ENCODE measurements at places on chromosomes 5 and 9. TPM values are rescaled to one million over a fixed set of nuclear protein-coding genes. Genes with fewer than 3 reads are reported as not detected.
A peak's percentile ranks its signal among the peaks of the same experiment; 100 is the strongest.

GRCh38 chr5:22431840-22432239, 421.3 kb downstream of the CDH12 start:
- DNase-seq: no peak

- peak; percentile 25 for DNase-seq
Measured at GRCh38 chr5:43121913-43122484, 1.3 kb downstream of the ZNF131 start.

- no peak for DNase-seq
Measured at GRCh38 chr5:68618501-68618900, 402.9 kb downstream of the PIK3R1 start.

GRCh38 chr9:89543111-89543510, 45.2 kb upstream of the SEMA4D start:
- no peak for DNase-seq

DNA sequence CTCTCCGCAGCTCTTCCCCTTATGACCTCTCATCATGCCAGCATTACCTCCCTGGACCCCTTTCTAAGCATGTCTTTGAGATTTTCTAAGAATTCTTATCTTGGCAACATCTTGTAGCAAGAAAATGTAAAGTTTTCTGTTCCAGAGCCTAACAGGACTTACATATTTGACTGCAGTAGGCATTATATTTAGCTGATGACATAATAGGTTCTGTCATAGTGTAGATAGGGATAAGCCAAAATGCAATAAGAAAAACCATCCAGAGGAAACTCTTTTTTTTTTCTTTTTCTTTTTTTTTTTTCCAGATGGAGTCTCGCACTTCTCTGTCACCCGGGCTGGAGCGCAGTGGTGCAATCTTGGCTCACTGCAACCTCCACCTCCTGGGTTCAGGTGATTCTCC, 20.7 kb upstream of the IL13 start:
- no peak for DNase-seq

DNA sequence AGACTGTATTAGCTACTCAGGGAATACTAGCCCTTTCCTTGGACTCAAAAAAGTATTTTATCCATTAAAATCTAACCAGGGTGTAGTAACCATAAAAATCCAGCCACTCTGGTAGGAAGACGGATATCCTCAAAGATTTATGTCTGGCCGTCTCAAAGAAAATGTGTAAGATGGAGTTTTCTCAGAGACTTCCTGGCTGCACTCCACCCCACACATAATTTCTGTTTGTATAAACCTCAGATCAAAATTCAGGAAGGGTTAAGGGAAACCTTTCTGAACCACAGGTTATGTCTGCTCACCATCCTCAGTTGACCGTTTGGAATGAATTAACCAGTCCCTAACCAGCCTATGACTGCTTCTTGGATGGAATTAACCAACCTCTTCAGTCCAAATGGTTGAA, 13.8 kb upstream of the SMIM23 start:
- DNase-seq: no peak

DNA sequence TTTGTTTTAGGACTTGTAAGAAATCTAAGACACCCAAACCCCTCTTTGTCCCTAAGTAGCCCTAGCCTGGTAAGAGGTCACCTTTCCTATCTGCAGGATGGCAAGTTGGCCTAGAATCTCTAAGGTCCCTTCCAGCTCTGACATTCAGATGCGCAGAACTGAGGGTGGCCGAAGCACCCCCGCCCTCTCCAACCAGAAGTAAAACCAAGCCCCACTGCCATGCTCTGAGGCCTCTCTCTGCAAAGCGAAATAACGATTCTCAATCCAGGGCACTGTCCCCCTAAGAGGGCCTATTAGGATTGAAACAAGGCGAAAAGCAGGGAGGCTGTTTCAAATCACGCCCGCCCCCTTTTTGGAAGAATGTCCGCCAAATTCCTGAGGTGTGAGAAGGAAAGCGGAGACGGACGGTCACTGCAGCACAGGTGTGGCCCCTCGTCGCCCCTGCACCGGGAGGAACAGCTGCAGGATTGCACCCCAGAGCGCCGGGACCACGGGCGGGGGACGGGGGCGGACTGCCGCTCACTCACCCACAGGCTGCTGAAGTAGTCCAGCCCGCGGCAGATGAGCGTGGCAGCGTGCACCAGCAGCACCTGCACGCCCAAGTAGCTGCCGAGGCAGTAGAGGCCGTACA, 824 bp downstream of the TMEM245 start:
- DNase-seq: peak; percentile 31

DNA sequence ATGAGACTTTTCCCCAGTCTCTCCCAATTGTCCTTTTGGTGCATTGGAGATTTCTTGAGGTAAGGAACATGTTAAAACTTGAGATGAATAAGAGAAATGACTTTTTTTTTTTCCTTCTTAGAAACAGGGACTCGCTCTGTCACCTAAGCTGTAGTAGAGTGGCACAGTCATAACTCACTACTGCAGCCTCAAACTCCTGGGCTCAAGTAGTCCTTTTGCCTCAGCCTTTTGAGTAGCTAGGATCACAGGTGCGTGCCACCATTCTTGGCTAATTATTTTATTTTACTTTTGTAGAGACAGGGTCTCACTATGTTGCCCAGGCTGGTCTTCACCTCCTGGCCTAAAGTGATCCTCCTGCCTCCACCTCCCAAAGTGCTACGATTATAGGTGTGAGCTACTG, 25.9 kb downstream of the CDC42SE2 start:
- peak; percentile 55 for DNase-seq

DNA sequence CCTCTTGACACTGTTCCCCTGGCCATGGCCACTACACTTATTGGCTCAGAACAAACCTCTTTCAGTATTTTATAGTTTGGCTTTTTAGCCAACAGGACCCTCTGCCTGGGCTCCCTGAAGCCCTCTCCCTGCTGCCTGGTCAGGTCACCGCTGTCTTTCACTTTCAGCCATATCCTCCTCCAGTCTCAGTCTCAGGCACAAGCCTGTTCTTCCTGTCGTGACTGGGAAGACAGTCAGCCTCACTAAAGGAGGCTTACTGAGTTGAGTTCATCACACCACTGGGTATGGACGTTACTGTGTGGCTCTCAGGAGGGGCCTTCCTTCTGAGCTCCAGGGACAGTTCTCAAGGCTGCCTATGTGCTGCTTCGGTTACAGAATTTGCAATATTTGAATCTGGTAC, 2.0 kb downstream of the QSOX2 start:
- DNase-seq: no peak

The FOXD4L5 gene
- total RNA-seq: not detected

The GABRA1 gene
- not detected for total RNA-seq

The CTNND2 gene
- total RNA-seq: not detected

The COL5A1 gene
- 0.34 TPM for total RNA-seq

The FGF18 gene
- 0.18 TPM for total RNA-seq
